ENCODE measurements at places on chromosomes 3 and 15. TPM values are rescaled to one million over a fixed set of nuclear protein-coding genes. Genes with fewer than 3 reads are reported as not detected.

Gene CAPN3
- 9.0 TPM for total RNA-seq

Gene ALAS1
- total RNA-seq = 6.6 TPM

Gene RRP9
- total RNA-seq = 8.1 TPM

Gene SNTN
- not detected for total RNA-seq

Gene USP50
- not detected for total RNA-seq

Gene GATA2
- total RNA-seq = 0.39 TPM

Gene NANOGP8
- not detected for total RNA-seq

Gene RPUSD2
- total RNA-seq = 24.3 TPM

Gene LAMB2
- total RNA-seq = not detected

Gene MEX3B
- total RNA-seq = 3.3 TPM

Measured in CD8-positive, alpha-beta T cell (primary cell).